Thoracic aorta (tissue), 2 donors: ENCODE measurements at places on chromosomes 2 and 18. TPM values are rescaled to one million over a fixed set of nuclear protein-coding genes. Genes with fewer than 3 reads are reported as not detected.

XIRP2 gene
- not detected for total RNA-seq

REG3G gene
- total RNA-seq: not detected

SULT1C4 gene
- total RNA-seq: 2.8 TPM

COL5A2 gene
- total RNA-seq: 135 TPM

GNLY gene
- total RNA-seq: 1.5 TPM

HOXD11 gene
- total RNA-seq: not detected

STAT4 gene
- 6.6 TPM for total RNA-seq

RALBP1 gene
- total RNA-seq: 54.2 TPM

SLC35F6 gene
- 44.5 TPM for total RNA-seq

MLPH gene
- 7.4 TPM for total RNA-seq

SLC14A1 gene
- total RNA-seq: 76.3 TPM

SERPINB4 gene
- total RNA-seq: not detected

EIF5B gene
- total RNA-seq: 22.7 TPM

ACMSD gene
- not detected for total RNA-seq

CFC1 gene
- total RNA-seq: not detected

SCYGR4 gene
- total RNA-seq: not detected

CRYGC gene
- not detected for total RNA-seq

KATNAL2 gene
- total RNA-seq: 5.7 TPM

POLE4 gene
- total RNA-seq: 16.4 TPM

AQP12B gene
- not detected for total RNA-seq

PLCD4 gene
- total RNA-seq: 1.6 TPM

IL1RL1 gene
- 32.8 TPM for total RNA-seq

ABCG5 gene
- not detected for total RNA-seq

RPS27A gene
- 786 TPM for total RNA-seq

SERPINB13 gene
- not detected for total RNA-seq

HOXD12 gene
- total RNA-seq: not detected

SERPINB11 gene
- not detected for total RNA-seq

UGT1A3 gene
- not detected for total RNA-seq

KLHL41 gene
- total RNA-seq: 1.2 TPM

CCDC85A gene
- 4.2 TPM for total RNA-seq

ZNF385B gene
- total RNA-seq: 0.41 TPM

SCN2A gene
- 1.8 TPM for total RNA-seq

CPO gene
- not detected for total RNA-seq

PSTPIP2 gene
- total RNA-seq: 21.5 TPM

TUBA4B gene
- not detected for total RNA-seq

CGREF1 gene
- 19.8 TPM for total RNA-seq

OSR1 gene
- total RNA-seq: 180 TPM

NEU2 gene
- total RNA-seq: not detected

NPAS2 gene
- 50.8 TPM for total RNA-seq

CABYR gene
- total RNA-seq: 6.1 TPM
